ENCODE measurements at places on chromosomes 1 and 21. TPM values are rescaled to one million over a fixed set of nuclear protein-coding genes. Genes with fewer than 3 reads are reported as not detected.
A peak's percentile ranks its signal among the peaks of the same experiment; 100 is the strongest.

TRAF3IP3 gene
- 2.9 TPM for polyA plus RNA-seq

KISS1 gene
- not detected for polyA plus RNA-seq

CELA2A gene
- 0.53 TPM for polyA plus RNA-seq

TACSTD2 gene
- 16.5 TPM for polyA plus RNA-seq

SLC2A5 gene
- polyA plus RNA-seq: 1.0 TPM

S1PR1 gene
- polyA plus RNA-seq: 180 TPM

RNF220 gene
- polyA plus RNA-seq: 90.1 TPM

DNA sequence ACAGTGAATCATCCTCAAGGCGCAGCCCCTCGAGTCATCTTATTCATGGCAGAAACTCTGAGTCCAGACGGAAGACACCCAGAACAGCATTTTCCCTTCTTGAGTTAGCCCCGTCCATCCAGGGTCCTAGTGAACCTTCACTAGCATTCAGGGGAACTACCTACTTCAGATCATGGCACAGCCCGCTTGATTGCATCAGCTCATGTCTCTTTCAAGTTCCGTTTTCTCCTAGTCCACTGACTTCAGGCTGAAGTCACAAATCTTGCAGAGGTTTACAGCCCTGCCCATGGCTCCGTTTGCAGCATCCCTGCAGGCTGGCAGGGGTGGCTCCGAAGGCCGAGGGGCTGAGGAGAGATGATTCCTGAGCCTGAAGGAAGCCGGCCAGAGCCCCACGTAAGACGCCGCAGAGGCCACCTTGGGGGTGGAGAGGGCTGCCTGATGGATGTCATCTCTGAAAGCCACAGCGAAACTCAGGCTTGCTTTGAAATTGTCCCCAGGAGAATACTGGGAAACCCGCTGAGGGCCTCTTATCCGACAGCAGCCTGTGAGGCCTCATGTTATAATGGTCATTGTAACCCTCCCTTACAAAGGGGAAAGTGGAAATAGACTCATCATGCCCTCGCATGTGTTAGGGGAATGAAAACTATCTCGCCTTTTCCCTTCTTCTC, 310.2 kb upstream of the AJAP1 start:
- DNase-seq: no peak

DNA sequence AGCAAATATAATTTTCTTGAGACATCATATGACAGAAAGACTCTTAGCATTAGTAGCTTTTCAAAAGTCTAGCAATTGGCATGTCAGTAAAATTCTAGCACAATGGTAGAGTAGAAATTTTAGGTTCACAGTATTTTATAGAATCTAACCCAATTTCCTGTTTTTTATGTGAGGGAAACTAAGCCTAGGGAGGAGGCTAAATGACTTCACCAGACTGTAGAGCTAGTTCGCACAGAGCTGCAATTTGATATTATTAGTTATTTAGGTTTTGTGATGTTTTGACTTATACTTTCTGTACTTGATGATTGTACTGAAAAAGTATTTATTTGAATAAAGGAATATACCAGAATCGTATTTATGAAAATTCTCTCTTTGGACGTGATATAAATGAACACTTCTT, 68.5 kb downstream of the CACHD1 start:
- DNase-seq: no peak

DNA sequence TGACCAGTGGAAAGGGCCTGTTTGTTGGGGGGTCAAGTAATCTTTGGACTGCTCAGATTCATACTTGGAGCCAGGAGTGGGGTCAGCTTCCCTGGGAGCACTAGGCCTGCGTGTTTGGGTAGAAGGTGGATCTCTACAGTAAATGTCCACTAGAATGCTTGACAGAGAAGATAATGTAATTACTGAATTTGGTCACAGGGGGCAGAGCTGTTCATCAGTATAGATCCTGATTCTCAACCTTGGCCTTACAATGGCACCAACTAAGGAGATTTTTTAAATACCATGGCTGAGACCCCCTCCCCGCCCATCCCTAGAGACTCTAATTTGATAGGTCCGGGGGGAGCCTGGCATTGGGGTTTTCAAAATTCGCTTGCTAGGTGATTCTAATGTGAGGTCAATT, 217.5 kb upstream of the PLXNA2 start:
- no peak for DNase-seq

DNA sequence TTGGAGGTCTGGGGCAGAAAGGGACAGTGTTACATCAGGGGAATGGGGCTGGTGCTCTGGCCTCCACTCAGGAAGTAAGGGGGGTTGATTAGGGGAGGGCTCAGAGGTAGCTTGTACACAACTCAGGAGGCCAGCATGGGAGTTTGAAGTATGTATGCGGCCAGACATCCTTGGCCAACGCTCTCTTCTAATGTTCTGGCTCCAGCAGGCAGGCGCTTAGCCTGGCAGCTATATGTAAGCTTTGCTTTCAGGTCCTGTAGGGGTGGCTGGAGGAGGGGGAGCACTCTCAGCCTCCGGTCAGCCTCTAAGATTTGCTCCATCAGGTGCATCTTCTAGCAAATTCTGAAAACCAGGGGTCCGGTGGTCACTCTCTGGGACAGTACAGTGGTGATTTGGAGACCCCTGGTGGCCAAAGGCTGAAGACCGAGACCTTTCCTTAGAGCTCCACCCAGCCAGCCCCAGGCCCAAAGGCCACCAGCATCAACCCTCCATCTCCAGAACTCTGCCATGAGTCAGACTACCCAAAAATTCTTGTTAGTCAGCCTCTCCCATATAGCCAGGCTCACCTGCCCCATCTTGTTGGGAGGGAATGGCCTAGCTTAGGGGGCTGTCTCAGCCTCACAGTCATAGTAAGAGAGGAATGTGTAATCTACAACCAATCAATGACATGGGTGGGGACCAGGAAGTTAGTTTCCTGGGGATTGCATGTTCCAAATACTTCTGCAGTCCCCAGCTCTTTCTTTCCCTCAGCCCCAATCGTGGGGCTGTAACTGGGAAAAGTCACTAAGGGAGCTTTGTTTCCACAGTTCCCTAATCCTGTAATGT, 9.7 kb upstream of the COL8A2 start:
- no peak for DNase-seq

- DNase-seq: no peak
These were observed 272.7 kb downstream of the FAM72C start for GRCh38 chr1:143699115-143699514.

DNA sequence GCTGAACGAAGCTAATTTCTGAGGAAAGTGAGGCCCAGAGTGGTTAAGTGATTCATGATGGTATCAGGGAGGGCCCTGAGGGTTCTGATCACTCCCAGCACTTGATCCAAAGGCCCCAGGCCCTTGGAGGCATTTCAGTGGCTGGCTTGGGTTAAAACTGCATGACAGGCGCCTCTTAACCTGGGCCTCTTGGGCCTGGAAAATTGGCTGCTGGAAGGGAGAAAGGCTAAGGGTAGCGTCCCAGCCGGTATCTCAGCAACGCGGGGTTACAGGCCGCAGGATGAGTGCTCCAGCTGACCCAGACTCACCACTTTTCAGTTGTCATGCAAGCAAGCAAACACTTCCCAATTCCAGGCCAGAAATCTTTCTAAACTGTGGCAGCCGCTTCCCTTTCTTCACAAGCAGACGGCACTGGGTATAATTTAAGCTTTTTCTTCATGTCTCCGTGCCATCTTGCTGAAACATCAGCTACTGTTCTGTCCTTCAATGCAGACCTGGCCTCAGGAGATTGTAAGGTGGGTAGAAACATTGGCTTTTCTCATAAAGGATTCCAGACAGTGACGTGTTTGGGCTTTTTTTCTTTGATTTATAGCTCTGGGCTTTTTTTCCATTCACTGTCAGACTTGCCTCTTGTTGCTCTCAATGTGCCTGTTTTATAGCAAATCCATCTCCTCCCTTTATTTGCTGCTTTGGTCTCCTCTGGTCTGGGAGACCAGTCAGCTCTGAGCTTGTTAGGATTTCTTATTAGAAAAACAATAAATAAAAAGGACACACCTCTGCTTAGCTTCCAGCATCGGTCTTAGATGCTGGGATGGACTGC, 229.1 kb downstream of the KCNJ6 start:
- DNase-seq: no peak

GRCh38 chr21:37811711-37812110, 104.5 kb downstream of the KCNJ6 start:
- no peak for DNase-seq

DNA sequence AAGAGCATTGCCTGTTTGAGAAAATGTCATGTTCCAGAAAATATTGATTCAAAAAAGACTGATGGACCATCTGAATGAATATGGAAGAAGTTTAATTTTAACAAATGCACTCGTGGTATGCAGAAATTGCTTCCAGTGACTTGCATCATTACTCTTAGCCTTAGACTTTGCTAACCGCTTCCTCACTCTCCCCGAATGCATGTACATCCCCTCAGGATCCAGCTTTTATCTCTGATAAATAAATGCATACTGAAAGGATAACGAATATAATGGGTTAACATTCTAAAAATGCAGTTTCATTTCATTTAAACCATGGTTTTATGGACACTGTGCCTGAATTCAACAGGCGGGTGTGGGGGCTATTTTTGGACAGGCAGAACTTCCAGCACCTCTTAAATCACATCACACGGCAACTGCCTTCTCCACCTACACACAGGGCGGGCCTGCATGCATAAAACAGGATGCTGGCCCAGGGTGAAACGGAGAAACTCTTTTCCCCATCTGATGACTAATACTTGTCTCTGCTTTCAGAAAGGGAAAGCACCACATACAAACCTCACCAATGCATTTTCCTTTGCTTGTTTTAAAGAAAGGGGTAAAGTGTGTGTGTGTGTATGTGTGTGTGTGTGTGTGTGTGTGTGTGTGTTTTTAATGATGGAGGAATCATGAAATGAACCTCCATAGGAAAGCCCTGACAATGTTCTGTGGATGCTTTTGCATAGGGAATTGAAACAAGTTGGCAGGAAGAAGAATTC, 48.7 kb downstream of the SPAG17 start:
- no peak for DNase-seq

GRCh38 chr1:113021430-113022085, 51.4 kb upstream of the LRIG2 start:
- no peak for DNase-seq

GRCh38 chr21:42735061-42735460, 81.6 kb downstream of the PDE9A start:
- no peak for DNase-seq

DNA sequence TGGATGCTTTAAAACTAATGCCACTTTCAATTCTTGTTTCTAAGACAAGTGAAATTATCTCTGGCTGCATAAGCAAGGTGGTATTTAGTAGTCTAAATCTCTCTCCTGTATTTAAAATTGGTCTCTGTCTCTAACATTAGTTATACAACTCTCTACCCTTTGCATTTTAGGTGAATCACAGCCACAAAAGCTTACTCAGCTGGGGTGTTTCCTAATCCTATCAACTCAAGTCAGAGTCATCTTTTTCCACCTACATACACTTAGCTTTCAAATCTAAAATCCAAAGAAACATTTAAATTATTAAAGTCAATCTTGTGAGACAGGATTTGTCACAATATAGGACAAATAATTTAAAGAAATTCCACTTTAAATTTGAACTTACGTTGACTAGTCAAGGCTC, 255.1 kb upstream of the CXADR start:
- DNase-seq: no peak

GRCh38 chr1:203349773-203350524, 973 bp downstream of the FMOD start:
- DNase-seq: no peak

DNA sequence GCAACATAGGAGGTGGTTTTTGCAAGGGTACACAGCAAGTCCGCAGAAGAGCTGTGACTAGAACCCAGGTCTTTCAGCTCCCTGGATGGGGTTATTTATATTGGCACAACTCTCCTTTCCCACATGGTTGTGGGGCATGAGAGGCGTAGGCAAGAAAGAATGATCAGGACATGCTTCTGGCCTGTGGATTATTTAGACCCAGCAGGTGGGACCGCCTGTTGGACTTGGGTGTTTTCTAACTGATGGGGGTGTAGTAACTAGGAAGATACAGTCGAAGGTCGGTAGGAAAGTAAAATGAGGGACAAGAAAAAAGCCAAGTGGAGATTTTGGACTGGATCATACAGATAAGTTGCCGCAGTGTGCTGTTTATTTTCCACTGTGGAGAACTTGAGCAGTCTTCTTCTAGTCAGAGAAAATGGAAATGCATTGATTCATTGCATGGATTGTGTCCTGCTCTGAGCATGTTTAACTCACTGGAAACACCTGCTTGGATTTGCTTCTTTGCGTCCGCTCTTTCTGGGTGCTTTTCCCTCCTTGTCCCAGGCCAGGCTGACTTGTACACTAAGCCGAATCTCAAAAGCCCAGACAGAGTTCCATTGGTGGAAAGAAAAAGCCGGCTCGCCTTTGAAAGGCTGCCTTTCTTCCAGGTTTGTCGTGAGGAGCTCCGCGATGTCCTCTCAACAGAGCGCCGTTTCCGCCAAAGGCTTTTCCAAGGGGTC, 592 bp downstream of the CRCT1 start:
- no peak for DNase-seq

GRCh38 chr1:201267481-201268229, 15.7 kb upstream of the PKP1 start:
- DNase-seq: no peak

- DNase-seq: no peak
These were observed 6.2 kb downstream of the PROX1 start for GRCh38 chr1:213993929-213994328.

GRCh38 chr1:7334475-7335035, 436.5 kb upstream of the VAMP3 start:
- DNase-seq: no peak

- no peak for DNase-seq
These were observed 30.2 kb upstream of the KCNA2 start for GRCh38 chr1:110636149-110636935.

GRCh38 chr1:230964896-230965295, 13.8 kb downstream of the TTC13 start:
- no peak for DNase-seq

DNA sequence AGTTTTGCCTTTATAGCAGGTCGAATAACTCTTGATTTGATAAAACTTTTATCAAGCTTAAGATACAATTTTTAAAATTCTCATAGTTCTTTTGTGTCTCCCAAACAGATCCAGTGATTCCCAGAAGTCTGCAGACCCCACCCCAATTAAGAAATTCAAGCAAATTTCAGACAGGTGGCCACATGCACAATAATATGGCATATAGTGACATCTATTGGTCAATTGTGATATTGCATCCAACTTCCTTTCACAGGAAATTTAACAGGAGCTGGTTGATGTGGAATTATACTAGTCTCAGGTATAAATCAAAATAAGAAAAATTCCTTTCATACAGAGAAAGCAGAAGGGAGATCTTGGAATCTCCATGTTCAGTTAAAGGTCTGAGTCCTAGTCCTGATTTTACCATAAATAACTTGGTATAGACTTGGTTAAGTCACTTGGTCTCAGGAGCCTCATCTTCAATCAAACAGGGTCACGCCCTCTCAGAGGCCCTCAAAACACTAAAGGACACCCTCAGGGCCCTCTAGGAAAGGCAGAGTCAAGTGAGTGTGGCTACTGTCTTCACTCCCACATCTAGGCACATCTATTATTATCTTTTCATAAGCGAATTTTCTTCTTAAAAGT, 24.1 kb downstream of the PIGM start:
- peak; percentile 39 for DNase-seq

- DNase-seq: peak; percentile 39
These were observed 159.3 kb upstream of the SGIP1 start for GRCh38 chr1:66374561-66375111.

- no peak for DNase-seq
These were observed 7.1 kb downstream of the MEX3A start for GRCh38 chr1:156075162-156075561.

GRCh38 chr1:32632829-32633228, 17.5 kb downstream of the ZBTB8OS start:
- no peak for DNase-seq

Measured in left lung (tissue), 14 donors.